ENCODE measurements at places on chromosomes 7 and 10.

- DNase-seq: no peak
Measured at GRCh38 chr10:117004227-117005025, 561 bp downstream of the SHTN1 start.

DNA sequence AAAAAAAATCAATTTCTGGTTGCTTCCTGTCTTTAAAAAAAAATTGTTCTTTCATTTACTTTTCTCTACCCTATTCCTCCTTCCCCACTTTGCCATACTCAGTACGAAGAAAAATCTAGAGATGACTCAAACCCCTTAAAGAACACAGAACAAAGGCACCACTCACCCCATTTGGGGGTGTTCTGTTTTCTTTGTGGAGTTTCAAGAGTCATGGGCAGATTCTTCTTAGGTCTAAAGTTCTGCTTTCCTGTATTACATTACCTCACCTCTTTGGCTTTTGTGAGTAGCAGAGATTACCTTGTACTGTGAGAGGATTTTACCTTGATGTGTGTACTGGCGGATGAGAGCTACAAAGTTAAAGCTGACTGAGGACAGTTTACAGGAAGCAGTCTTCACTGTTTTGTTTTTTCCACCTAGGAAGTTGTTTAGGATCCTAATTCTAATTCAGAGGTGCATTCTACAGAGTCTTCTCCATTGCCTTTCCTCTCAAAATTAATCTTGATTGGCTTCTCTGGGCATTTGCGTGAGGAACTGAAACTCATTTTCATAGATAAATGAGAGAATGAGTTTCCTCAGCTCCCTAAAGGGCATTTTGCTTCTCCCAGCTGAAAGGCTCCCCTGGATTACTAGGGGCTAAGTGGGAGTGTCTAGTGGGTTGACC is 20.7 kb downstream of the AVL9 start:
- peak; percentile 45 for DNase-seq

DNA sequence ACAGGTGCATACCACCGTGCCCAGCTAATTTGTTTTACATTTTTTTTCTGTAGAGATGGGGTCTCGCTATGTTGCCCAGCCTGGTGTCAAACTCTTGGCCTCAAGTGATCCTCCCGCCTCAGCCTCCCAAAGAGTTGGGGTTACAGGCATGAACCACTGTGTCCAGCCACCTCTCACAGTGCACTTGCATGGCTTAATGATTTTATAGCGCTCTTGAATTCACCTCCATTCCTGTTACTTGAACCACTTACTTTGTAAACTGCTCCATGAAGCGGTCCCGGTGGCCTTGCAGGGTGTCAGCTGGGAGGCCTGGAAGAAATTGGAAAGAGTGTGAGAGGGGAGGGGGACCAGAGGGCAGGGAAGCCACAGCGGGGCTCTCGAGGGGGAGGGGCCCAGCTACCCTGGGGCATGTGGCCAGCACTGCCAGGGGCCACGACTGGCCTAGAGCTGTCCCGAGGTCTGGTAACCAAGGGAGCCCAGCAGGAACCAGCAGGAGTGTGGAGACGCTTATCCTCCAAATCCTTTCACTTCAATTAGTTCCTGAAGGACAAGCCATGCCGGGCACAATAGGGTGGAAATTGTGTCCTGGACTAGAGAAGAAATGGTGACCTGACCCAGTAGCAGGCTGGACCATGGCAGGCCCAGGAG is 76.0 kb downstream of the SPDYE5 start:
- no peak for DNase-seq

DNA sequence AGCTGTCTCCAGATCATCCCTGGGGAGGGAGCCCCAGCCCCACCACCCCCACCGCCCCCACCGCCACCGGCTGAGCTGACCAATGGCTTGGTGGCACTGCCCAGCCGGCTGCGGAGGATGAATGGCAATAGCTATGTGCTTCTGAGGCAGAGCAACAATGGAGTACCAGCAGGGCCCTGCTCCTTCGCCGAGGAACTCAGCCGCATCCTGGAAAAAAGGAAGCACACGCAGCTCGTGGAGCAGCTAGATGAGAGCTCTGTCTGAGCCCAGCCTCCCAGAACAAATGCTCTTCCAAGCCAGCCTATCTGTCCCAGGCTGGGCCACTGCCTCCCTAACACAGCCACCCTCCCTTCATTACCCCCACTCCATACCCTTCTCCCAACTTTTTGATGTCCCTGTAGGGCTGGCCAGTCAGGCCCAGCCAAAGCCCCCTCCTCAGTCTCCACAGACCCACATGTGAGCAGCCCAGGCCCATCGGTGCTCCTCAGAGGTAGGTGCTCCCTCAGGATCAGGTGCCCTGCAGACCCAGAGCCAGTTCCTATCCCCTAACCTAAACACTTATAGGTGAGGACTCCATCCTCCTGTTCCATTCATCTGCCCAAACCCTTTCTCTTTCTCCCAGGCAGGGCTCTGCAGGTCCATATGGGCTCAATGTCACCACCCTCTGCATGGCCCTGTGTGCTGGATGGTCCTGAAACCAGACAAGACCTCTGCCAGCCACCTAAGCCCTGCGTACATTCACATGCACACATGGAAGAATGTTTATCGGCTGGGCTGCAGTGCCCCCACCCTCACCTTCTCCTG is 3.2 kb downstream of the MRPL43 start:
- DNase-seq: no peak

DNA sequence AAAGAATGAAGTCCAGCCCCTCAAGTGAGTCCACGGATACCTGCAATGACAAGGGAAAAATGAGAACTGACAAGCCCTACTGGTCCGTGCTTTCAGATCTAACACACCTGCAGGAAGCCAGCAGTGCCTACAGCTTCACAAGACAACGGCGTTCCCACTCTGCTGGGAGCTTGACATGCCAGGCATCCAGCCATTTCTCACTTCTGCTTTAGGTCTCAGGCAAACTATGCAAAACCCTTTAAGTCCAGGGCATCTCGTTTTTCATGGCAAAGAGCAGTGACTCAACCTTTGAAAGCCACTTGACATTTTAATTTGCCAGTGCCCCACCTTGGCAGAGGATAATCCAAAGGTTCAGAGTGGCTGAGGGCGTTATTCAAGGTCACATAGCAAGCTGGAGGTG is 49.1 kb upstream of the GPAM start:
- no peak for DNase-seq

DNA sequence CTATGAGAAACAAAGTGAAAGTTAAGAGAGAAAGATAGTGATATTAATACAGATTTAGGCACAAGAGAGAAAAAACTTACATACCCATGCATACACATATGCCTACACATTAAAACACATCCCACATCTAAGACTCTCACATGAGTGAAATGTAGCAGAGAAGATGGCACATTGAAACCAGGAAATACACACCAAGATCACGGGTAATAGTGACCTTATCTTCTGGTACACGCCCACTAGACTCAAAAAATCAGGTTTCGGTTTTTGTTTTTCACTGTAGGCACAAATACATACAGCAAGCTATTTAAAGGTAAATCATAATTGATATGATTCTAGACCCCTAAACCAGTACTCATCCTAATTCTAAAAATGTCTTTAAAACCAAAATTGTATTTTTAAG is 225.2 kb upstream of the TAC1 start:
- DNase-seq: no peak

- no peak for DNase-seq
Measured at GRCh38 chr10:100024748-100025147, 15.0 kb upstream of the DNMBP start.

- DNase-seq: no peak
Measured at GRCh38 chr7:83524277-83525075, 124.5 kb downstream of the SEMA3E start.

GRCh38 chr7:47066976-47067614 is 514.8 kb downstream of the TNS3 start:
- no peak for DNase-seq

DNA sequence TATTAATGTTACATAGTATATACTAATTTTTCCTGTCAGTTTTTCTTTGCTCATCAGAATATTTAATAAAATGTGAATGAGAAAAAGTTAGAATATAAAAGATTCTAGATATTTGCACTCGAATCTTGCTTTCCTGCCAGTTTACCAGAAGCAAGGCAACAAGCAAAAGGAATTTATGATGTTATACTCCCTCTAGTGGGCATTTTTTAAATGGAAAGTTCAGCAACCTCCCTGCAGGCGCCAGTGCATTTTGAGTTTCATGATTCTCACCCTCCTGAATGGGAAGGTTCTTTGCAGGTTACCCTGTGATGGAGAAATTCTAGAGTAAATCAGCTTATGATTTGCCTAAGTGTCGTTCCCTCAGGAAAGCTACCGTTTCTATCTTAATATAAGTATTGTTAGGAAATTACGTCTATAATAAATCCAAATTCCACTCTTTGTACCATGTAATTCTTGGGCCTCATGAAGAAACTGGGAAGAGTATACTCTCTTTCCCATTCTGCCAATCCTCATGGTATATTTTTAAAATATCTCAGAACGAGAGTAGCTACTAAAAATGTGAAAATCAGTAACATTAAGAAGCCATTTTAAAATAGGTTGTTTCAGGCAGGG is 350.0 kb downstream of the CRPPA start:
- peak; percentile 25 for DNase-seq

DNA sequence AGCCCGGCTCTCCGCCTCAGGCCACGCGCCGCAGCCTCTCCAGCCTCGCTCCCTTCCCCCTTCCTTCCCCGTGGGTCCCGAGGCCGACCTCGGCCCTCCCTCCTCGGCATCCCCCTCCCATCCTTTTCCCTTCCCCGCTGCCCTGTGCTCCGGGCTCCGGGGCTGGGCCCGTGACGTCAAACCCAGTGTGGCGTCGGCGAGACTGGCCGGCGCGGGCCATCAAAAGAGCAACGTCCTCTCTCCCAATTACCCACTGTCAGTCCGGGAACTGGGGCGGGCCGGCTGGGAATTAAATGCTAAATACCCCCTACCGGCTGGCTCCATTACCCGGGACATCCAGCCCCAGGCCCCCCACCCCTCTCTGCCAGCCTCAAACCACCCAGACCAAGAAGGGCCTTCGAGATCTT is 2.6 kb upstream of the GATA3 start:
- DNase-seq: no peak

GRCh38 chr7:113109718-113110117 is 8.6 kb downstream of the SMIM30 start:
- DNase-seq: no peak

DNA sequence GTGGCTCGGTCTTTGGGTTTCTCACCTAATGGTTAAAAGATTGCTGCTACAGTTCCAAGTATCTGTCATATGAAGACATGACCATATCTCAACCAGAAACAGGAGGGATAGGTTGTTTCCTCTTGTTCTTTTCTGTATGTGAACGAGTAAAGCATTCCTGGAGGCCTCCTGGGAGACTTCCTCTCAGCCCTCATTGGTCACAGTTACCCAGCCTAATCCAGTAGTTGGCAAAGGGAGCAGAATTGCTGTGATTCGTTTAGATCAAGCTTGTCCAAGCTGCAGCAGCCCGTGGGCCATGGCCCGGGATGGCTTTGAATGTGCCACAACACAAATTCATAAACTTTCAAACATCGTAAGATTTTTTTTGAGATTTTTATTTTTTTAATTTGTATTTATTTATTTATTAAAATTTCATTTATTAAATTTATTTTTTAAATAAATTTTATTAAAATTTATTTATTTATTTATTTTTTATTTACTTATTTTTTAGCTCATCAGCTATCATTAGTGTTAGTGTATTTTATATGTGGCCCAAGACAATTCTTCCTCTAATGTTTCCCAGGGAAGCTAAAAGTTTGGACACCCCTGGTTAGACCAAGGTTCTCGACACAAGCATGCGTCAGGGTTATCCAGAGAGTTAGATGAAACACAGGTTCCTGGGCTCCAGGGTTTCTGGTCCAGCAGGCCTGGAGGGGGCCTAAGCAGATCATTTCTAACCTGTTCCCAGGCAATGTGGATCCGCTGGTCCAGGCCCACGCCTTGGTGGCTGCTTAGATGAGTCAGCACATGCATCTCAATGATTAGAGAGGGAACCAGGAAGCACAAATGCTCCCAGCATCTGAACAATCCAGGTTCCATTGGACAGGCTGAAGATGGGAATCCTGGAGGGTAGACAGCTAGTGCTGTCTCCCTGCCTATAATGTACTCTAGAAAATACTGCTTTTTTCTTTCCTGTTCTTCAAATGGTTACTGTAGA is 25.6 kb downstream of the CDC123 start:
- peak; percentile 28 for DNase-seq

DNA sequence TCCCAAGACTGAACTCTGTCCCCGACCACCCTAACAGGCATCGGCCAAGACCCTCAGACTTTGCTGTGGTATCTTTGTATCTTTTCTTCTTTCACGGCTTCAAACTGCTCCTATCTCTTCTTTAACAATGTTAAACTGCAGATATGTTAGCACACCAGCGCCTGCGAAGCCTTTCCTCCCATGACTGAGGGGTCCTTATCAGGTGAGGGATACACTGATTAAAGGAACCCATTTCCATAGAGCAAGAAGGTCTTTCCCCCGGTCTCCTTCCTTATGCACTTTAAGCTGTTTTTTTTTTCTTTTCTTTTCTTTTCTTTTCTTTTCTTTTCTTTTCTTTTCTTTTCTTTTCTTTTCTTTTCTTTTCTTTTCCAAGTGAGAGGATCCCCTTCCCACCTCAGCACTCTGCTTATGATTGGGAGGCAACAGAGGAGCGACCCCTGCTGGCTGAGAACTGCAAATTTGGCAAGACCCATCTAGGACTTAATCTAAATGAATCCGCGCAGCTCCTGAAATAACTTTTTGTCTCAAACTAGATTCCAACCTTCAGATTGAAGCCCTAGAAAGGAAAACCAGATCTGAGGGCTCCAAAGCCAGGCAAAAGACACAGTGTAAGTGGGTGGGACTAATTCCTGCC is 109.9 kb downstream of the ITGB8 start:
- peak; percentile 18 for DNase-seq

DNA sequence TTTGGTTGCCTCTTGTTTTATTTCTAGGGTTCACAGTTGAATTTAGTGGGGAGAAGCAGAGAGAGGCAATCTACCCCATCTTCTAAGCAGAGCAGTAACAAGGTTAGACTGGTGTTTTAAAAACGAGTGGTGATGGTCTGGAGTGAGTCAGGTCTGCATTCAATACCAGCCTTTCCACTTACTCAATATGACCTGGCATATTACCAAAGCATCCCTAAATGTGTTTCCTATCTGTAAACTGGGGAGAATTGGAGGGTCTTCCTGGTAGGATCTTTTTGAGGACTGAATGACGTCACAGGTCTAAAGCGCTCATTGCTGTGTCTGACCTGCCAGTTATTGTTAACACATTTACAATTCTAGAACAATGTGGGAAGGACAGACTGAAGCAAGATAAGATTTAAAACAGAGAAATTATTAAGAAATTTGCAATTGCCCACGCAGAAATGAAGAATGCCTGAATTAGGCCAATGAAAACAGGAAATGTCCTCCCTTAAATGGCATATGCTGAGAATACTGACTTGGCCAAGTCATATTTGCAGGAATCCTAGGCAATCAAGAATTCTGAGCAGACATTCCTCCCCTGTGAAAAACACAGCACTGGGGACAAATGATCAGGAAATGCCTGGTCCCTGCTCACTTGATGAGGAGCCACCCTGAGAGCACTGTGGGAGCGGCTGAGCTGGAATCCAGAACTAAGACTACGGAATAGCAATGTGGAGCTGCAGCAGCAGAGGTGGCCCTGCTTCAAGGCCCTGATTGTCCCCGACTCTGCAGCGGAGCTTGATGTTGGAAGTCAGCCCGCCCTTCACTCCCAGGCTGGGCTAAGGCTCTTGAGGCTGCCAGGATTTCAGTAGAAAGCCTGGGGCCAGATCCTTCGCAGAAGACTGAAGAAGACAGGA is 184.5 kb upstream of the CXCL12 start:
- DNase-seq: peak; percentile 89
